ENCODE measurements at places on chromosomes 12 and 14.

- DNase-seq = no peak
Measured at GRCh38 chr12:7501031-7501588, 2.5 kb downstream of the CD163 start.

DNA sequence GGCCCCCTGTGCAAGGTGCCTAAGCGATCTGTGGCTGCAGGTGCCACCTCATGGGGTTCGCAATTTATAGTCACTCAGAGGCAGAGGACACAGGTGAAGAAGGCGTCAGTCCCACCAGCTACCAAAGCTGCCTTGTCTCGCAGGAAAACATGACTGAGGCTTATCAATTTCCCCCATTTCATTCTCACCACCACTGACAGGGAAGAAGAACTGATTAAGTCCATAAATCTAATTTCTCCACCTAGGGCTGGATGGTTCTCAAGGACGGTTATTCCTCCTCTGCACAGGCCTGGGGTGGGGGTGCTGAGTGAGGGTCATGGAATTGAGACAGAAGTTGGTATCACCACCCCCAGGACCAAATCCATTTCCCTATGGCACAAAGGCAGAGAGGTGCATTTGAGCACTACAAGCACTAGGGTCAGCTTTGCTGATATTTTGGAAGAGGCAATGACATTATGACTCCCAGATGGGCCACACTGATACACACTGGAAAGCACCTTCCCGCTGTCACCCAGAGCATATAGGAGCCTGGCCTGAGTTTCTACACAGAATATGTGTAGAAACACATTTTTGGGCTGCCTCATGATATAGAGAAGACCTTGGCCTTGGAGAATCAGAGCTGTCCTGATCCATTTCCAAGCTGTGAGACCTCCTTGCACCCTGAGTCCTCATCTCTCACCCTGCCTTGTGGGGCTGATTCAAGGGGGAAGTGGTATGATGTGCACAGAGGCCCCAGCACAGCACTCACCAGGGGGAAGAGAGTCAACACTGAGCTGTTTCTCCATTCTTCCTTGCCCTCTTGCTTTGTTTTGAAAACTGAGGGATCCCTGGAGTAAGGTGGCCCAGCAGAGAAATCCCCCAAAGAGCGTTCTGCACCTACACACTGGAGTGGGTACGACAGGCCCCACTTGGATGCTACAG is 59.4 kb downstream of the PITPNM2 start:
- no peak for DNase-seq

- no peak for DNase-seq
Measured at GRCh38 chr14:72512925-72513324, 381.0 kb downstream of the DPF3 start.

DNA sequence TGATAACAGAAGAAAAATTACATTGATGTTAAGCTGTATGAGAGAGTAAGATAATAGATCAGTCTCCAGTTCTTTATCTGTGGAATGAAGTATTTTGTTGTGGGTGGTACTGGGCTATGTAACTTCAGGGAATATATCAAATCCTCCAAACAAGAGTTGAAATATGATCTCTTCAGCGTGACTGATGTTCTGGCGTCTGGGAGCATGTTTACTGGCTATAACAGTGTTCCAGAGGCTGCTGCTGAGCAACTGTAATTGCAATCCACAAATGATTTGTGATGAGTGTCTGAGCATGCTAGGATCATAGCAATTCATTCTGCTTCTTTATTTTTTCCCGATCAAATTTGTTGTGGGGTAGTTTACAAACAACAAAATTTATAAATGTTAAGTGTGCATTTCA is 18.6 kb upstream of the CCDC198 start:
- no peak for DNase-seq

DNA sequence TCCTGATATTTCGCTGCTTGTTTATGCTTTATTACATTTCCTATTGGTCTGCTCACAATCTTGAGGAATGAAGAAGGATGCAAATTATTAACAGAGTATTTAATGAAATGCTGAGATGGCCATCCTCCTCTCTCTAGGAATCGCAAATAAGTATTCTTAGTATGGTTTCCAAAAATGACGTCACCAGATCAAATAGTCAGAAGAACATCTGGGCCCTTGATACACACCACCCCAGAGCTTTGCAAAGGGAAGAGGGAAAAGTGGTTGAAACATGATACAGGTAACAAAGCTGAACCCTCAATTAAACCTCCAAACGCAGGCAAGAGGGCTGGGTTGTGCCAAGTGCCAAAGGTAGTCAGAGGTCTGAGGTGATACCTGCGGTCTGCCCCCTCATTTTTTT is 107.3 kb downstream of the BCL11B start:
- DNase-seq = no peak

- DNase-seq = no peak
Measured at GRCh38 chr12:46942579-46942978, 116.8 kb upstream of the SLC38A4 start.

- no peak for DNase-seq
Measured at GRCh38 chr12:45477526-45477925, 252.0 kb upstream of the ARID2 start.

DNA sequence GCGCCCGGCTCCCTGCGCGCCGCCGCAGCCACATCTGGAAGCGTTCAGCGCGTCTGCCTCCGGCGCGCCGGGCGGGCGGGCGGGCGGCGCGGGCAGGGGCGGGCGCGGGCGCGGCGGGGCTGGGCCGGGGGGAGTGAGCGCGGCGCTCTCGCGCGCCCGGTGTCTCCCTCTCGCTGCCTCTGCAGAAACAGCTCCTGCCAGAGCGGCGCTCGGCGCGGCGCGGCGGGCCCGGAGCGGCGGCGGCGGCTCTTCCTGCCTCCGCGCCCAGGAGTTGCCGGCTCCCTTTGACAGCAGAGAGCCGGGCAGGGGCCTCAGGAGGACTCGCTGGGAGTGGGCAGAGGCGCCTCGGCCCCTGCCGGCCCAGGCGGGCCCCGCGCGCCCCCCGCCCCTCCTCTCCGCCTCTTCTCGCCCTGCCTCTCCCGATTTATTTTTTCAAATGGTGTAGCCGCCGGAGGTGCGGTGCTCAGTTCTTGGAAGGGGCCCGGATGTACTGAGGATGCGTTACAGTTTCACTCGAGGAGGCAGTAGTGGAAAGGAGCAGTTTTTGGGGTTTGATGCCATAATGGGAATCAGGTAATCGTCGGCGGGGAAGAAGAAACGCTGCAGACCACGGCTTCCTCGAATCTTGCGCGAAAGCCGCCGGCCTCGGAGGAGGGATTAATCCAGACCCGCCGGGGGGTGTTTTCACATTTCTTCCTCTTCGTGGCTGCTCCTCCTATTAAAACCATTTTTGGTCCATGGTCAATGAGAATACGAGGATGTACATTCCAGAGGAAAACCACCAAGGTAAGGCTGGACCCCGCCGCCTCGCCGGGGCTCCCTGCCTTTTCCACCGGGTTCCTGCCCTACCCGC is at the start of gene CACNA1C:
TSS of gene CACNA1C (plus strand) at position 162 of the 853 bp plus-strand sequence. CDS start at position 738, 576 bp downstream.
- DNase-seq = peak; percentile 30

- DNase-seq = no peak
Measured at GRCh38 chr14:39043352-39043943, 59.6 kb downstream of the SEC23A start.

GRCh38 chr14:92471919-92472318 is 41.7 kb upstream of the RIN3 start:
- DNase-seq = no peak

GRCh38 chr12:20272161-20272560 is 96.2 kb upstream of the PDE3A start:
- DNase-seq = no peak

GRCh38 chr12:30939234-30939633 is 12.7 kb downstream of the TSPAN11 start:
- DNase-seq = no peak

- DNase-seq = no peak
Measured at GRCh38 chr12:120590741-120591407, 9.7 kb upstream of the POP5 start.

- DNase-seq = no peak
Measured at GRCh38 chr12:108973629-108974152, 47.2 kb downstream of the SVOP start.

DNA sequence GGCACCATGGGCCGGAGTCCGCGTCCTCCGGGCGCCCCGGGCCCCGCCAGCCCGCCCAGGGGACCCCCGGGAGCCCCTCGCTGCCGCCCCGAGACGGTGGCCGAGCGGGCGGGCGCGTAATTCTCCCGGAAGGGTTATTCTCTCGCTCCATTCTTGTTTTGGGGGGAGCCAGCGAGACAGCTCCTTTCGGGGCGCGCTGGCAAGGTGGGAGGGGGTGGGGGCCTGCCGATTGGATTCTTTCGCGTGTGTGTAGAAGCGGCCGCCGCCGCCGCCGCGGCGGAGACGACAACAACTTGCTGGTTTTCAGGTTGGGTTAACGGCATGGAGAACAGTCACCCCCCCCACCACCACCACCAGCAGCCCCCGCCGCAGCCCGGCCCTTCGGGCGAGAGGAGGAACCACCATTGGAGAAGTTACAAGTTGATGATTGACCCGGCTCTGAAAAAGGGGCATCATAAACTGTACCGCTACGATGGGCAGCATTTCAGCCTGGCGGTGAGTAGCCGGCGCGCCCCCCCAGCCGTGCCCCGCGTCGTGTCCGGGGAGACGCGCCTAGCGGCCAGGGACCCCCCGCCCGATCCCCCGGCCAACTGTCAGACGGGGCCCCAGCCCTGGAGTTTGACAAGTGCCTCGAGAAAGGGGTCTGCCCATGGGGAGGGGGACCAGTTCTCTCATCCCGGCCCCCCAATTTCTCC is 755 bp downstream of the SETD1B start:
- peak; percentile 71 for DNase-seq

- DNase-seq = no peak
Measured at GRCh38 chr12:56808954-56809353, 45.8 kb downstream of the HSD17B6 start.

DNA sequence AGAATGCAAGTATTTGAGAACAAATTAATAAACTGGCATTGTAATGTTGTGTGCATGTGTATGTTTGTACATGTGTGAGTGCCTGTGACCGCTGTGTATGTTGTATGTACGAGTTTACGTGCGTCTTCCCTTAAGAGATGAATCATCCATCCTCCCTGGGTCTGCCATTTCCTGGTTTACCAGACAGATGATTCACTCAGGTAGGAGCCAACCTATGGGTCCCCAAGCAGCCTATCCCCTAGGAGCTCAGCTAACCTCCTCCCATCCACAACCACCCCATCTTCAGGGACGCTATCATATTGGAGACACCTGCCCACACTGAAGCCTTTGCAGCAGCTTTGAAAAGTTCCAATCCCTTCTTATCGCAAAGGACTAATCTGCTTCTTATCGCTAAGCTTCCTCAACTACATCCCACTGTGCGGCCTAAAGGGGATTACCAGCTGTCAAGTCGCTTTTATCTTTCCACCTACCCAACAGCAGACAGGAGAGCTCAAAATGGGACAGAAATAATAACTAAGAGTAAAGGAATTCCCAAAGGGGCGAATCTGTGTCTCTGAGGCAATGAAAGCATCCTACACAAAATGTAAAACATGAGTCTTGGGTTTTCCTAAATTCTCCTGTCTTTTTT is 81.5 kb upstream of the TMCC3 start:
- DNase-seq = no peak

- DNase-seq = no peak
Measured at GRCh38 chr14:87461704-87462103, 531.3 kb downstream of the GALC start.

GRCh38 chr12:34626363-34627157 is 604.3 kb downstream of the ALG10 start:
- DNase-seq = no peak

GRCh38 chr12:80143537-80143936 is 44.2 kb downstream of the OTOGL start:
- no peak for DNase-seq

GRCh38 chr14:63857466-63858030 is 4.7 kb downstream of the SYNE2 start:
- peak; percentile 83 for DNase-seq

- no peak for DNase-seq
Measured at GRCh38 chr12:100388382-100388781, 31.5 kb downstream of the SLC17A8 start.

- no peak for DNase-seq
Measured at GRCh38 chr14:101088395-101088667, 184.8 kb upstream of the RTL1 start.

- peak; percentile 67 for DNase-seq
Measured at GRCh38 chr12:119659289-119659897, 8.5 kb upstream of the PRKAB1 start.

GRCh38 chr12:106289196-106289681 is 13.3 kb upstream of the TCP11L2 start:
- no peak for DNase-seq

GRCh38 chr12:91555436-91556415 is 373.1 kb upstream of the DCN start:
- no peak for DNase-seq

- no peak for DNase-seq
Measured at GRCh38 chr12:19527866-19528265, 88.6 kb downstream of the AEBP2 start.

GRCh38 chr12:105386431-105386830 is 55.9 kb downstream of the C12orf75 start:
- DNase-seq = no peak

- no peak for DNase-seq
Measured at GRCh38 chr14:102688290-102688689, 89.0 kb upstream of the TRAF3 start.

DNA sequence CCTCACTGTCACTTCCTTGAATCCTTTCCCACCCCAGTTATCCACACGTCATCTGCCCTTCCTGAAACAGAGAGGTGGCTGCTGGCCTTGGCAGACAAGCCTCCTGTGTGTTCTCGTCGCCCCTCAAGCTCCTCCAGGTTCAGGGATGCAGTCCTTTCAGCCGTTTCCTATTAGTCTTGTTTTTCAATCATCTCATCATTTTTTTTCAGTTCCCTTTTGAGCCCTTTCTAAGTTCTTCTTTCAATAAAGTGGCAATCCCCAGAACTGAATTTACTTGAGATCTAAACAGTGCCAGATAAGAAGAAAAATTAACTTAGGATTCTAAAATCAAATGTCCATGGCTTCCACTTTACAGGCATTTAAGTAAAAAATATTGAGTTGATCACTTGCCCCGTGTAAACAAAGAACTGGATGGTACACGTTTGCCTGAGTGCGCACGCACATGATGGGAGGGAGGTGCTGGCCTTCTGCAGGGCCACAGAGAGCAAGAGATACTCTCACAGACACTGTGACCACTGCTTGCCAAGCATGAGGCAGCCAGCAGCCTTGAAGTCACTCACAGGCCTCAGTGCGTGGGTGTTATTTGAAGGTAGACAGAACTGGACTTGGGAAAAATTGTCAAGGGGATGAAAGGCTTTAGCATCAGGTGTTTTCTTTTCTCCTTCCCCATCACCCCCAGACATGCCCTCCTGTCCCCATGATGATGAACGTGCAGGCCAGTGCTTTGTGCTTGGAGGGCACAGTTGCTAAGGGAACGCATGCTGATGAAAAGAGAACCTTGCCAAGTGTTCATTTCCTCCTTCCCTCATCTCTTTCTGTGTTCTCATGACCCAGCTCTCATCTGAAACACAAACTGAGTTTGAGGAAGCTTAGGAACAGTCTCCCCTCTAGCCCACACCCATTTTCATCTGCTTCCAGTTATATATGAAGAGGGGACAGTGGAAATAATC is 408.3 kb downstream of the EGLN3 start:
- no peak for DNase-seq

- no peak for DNase-seq
Measured at GRCh38 chr14:60114881-60115280, 23.2 kb downstream of the PCNX4 start.

Data from CD4-positive, alpha-beta T cell treated with Interleukin-21 for 1 hour (primary cell).